ENCODE measurements at places on chromosomes 11 and 22. TPM values are rescaled to one million over a fixed set of nuclear protein-coding genes. Genes with fewer than 3 reads are reported as not detected.

DNA sequence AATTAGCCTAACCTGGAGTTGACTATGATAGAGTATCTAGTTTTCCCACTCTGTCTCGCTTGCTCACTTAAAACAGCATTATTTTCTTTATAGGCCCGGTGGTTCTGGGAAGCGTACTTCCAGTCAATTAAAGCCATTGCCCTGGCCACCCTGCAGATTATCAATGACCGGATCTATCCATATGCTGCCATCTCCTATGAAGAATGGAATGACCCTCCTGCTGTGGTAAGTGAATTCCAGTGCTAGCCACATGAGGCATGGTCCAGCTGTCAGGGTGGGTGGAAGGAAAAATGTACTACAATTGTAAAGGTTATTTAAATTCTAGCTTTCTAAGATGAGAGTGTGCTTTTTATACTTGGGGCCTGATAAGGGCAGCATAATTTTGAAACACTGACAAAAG is 76.0 kb downstream of the EXT2 start:
- DNase-seq, result no peak
- H3K27ac ChIP-seq, result no peak overlapping the region
- H3K4me3 ChIP-seq, result no peak overlapping the region
- H3K4me1 ChIP-seq, result no peaks in the 10 kb centered on the region

- DNase-seq, result no peak
- H3K4me3 ChIP-seq, result no peak overlapping the region
- H3K27me3 ChIP-seq, result no peaks in the 10 kb centered on the region
- no peak overlapping the region for H3K27ac ChIP-seq
- no peaks in the 10 kb centered on the region for H3K4me1 ChIP-seq
Measured at GRCh38 chr22:36765131-36765942, 10.6 kb downstream of the IFT27 start.

DNA sequence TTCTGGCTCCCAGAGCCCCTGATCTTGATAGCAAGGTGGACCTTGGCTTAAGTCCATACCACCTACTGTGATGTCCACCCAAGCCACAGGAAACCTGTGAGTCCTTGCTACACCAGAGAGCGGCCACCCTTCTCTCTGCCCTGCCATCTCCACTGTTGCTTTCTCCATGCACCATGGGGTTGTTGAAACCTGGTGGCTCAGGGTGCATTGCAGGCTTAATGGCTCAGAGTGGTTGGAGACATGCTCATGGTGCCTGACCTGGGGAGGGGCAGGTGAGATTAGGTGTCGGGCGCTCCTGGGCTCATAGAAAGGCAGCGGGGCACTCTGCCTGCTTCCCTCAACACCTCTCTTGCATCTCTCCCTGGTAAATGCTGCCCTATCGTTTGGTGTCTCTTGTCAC is 25.0 kb upstream of the CACNG2 start:
- H3K27me3 ChIP-seq, result peaks cover 14% of the 10 kb centered on the region
- H3K36me3 ChIP-seq, result no peaks in the 10 kb centered on the region
- DNase-seq, result no peak

TCN1 gene
- total RNA-seq, result not detected

SLC36A4 gene
- 9.8 TPM for total RNA-seq
